ENCODE measurements at places on chromosomes 2 and 18. TPM values are rescaled to one million over a fixed set of nuclear protein-coding genes. Genes with fewer than 3 reads are reported as not detected.

The NT5C1B gene
- not detected for total RNA-seq

The SNTG2 gene
- total RNA-seq = 4.4 TPM

The MC2R gene
- total RNA-seq = not detected

The GBX2 gene
- not detected for total RNA-seq

The ANKRD36C gene
- 81.0 TPM for total RNA-seq

The BAZ2B gene
- total RNA-seq = 139 TPM

The LAMA3 gene
- total RNA-seq = 47.3 TPM

The AMER3 gene
- total RNA-seq = not detected

The TMEM163 gene
- total RNA-seq = 0.45 TPM

The C2orf80 gene
- total RNA-seq = not detected

The CCDC141 gene
- total RNA-seq = 12.3 TPM

The FEV gene
- total RNA-seq = not detected

The IL36G gene
- not detected for total RNA-seq

The LTBP1 gene
- total RNA-seq = 48.9 TPM

The MEIS1 gene
- total RNA-seq = 18.0 TPM

The GALNT13 gene
- 0.49 TPM for total RNA-seq

The CFAP65 gene
- 0.18 TPM for total RNA-seq

The ACADL gene
- total RNA-seq = 32.4 TPM

The IL1RL1 gene
- total RNA-seq = 3.8 TPM

The CRACDL gene
- 12.4 TPM for total RNA-seq

The RAB6C gene
- total RNA-seq = 0.13 TPM

The CYB5A gene
- total RNA-seq = 117 TPM

The KCNS3 gene
- 16.9 TPM for total RNA-seq

The MAPK4 gene
- 0.89 TPM for total RNA-seq

The FAHD2A gene
- total RNA-seq = 31.8 TPM
